ENCODE measurements at places on chromosomes 2 and 18.

DNA sequence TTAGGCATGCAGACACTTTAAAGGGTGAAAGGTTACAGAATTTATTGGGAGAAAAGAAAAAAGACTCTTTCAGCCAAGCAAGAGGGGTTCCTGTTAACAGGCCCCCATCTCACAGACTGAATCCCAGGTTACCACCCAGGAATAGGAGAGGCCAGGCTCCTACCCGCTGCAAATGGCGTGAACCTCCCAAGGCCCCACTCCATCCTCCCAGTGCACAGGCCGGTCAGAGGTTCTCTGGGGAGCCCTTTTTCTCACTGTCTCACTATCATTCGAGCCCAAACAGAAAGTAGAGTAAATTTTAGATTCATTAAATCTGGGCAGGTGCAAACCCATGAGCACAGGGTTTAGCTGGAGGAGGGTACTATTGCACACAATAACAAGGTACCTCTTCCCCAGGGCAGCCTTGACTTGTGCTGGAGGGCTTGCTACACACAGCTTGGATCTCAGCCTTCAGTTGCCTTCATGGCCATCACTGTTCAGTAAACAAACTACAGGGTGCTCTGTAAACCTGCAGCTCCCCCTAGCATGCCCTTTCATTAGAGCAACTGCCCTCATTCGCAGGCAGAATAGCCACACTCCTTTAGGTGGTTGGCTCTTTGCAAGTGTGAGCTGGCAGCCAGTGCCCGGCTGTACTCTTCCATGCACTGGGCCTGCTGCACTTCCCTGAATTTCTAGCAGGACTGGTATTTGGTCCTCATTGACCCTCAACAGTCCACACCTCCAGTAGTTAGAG is 7.3 kb upstream of the PLEK start:
- peak; percentile 73 for DNase-seq

- DNase-seq: no peak
These were observed 64.3 kb upstream of the FZD7 start for GRCh38 chr2:201969241-201969937.

DNA sequence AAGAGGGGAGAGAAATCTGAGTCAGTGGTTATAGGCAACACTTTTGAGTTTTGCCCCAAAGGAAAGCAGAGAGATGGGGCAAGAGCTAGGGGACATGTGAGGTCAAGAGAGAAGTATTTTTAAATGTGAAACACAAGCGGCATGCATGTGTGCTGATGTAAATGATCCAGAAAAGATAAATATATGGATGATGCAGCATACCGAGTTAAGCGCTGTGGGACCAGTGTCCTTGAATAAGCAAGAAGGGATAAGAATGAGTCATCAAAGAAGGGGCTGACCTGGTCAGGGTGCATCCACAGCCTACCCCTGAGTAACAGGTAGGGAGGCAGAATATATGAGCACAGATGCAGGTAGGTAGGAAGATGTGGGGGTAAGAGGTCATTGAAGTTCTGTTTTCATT is 180.9 kb downstream of the TRABD2A start:
- no peak for DNase-seq

GRCh38 chr2:97745474-97746174 is 32.2 kb downstream of the ZAP70 start:
- DNase-seq: no peak

DNA sequence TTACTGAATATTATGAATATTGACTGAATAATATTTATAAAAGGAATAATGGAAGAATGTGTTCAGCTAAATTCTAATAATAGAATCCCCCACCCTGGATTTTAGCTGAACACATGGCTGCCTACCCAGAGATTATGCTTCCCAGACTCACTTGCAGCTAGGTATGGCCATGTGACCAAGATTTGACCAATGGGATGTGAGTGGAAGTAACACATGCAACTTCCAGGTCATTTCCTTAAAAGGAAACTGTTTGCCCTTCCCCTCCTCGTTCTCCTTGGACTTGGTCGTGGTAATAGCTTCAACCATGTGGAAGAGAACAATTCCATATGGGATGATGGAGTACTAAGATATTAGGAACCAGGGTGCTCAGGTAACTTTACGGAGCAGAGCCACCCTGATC is 47.8 kb downstream of the KIAA2012 start:
- DNase-seq: no peak

DNA sequence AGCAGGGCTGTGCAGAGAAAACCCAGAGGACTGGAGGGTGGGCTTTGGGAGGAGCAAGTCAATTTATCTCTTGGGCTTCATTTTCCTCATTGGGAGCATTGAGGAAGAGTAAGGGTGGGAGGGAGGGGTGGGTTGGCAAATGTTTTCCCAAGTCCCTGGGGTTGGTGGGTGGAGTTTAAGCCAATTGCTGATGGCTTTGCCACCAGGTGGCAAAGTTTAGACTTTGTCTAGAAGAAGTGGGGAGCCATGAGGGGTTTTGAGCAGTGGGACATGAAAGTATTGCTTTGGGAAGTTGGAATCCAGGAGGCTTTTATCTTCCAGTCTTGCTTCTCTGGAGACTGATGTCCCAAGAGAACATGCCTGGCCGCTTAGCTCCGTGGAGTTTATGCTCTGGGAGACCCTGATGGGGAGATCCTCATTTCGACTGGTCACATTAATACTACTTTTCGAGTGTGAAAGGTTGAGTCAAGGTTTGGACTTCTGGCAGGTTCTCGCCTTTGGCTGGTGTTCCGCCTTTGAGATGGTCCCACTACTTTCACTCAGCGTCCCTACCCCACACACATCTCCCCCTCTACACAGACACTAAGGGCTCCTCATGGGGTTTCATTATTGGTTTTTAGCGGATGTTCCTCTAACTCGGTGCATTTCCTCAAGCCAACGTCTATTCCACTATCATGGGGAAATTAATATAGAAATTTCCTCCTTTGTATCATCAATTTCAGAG is 126.7 kb downstream of the PRKCE start:
- no peak for DNase-seq
